Esophagus mucosa (tissue), 1 donor: ENCODE measurements at places on chromosomes 2 and 18. TPM values are rescaled to one million over a fixed set of nuclear protein-coding genes. Genes with fewer than 3 reads are reported as not detected.

PCBP1 gene
- 214 TPM for total RNA-seq

CGREF1 gene
- total RNA-seq: 0.96 TPM

VIL1 gene
- not detected for total RNA-seq

CD28 gene
- total RNA-seq: 0.28 TPM

MGAT5 gene
- 23.6 TPM for total RNA-seq

SGPP2 gene
- total RNA-seq: 57.1 TPM

C2orf80 gene
- total RNA-seq: not detected

CYP27C1 gene
- 1.8 TPM for total RNA-seq

DNA sequence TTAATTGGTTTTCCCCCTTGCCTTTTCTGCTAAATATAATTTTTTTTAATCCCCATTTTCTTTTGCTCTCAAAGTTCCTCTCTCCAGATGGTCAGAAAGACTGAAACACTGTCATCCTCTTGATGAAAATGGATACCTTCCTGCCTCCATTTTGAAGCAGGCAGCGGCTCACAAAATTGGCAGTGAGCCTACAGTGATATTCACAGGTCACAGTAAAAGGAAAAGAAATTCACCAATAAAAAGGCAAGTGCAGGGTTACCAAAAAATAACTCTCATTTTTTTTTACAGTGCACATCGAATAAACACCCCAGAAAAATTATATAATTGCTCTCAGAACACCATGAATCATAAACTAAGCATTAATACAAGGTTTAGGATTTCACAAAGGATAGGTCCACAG, 307.5 kb downstream of the TCF4 start:
- no peak for ATAC-seq

DNA sequence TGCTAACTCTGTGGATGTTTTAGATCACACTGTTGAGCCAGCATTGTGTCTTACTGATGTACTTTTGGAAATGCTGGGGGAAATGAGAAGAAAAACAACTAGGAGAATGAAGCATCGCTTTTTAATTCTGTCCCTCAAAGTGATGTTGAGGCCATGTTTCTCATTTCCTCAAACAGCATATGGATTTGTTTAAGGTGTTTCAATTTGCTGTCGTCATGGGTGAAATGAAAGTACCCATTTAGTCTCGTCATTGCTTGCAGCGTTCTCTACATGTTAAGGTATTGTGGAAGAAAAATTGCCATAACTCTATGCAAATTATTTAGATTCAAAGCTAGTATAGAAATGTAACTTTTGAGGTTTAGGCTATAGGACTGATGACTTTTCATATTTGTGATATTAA, 151.3 kb downstream of the KCTD1 start:
- ATAC-seq: no peak

DNA sequence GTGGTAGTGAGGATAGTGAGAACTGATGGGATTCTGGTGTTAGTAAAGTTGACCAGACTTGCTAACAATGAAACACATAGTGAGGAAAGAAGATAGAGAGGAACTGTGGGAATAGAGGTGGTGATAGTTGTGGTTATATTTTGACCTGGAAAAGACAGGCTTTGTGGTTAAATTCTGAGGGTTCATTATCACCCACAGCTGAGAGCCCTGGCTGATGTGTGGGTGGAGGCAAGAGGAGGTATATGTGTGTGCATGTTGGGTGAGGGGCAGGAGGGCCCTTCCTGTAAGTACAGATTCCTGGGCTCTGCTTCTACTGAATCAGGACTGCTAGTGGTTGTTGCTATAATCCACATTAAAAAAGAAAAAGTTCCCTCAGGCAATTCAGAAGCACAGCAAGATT, 26.2 kb upstream of the TMEM163 start:
- ATAC-seq: no peak

DNA sequence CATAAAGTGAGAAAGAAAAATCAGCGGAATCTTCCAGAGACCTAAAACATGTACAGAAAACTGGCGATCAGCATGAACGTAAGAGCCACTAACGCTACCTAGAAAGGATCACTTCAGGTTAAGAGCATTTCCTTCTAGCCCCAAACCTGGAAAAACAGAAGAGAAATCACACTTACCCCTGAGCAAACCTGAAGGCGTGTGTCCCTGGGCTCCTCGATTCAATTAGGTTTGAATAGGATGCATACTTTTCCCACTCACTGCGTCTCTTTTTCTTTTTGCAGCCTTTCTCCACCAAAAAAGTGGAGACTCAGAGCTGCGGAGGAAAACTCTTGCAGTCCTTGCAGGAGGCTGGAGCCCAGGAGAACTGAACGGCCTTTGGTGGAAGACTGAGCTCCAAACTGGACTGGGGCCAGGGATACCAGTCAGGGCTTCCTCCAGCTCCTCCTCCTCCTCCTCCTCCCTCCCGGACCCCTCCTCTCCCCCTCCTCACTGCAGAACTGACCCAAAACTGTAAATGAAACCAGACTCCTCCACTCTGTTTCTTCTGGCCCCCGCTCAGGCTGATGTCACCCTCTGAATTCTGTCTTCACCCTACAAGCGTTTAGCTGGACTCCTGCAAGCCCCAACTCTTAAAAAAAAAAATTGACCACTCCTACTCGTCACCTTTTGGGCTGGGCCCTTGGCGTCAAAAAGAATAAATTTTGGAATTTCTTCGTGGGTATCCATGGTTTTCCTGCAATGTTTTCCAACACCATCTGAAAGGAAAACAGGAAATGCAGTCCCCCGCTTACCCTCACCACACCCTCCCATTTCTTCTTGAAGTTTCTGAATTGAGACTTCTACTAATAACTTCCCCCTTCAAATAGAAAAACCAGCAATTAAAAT, at the start of gene COL6A3:
COL6A3 (minus strand) TSS at position 388 of the 885 bp plus-strand sequence. CDS start 17,347 bp downstream, outside the sequence.
- no peak for ATAC-seq

- ATAC-seq: no peak
Measured at GRCh38 chr18:8409151-8409550, 200.1 kb upstream of the RAB12 start.

GRCh38 chr2:36408198-36408703, 52.7 kb downstream of the CRIM1 start:
- peak; percentile 80 for ATAC-seq

DNA sequence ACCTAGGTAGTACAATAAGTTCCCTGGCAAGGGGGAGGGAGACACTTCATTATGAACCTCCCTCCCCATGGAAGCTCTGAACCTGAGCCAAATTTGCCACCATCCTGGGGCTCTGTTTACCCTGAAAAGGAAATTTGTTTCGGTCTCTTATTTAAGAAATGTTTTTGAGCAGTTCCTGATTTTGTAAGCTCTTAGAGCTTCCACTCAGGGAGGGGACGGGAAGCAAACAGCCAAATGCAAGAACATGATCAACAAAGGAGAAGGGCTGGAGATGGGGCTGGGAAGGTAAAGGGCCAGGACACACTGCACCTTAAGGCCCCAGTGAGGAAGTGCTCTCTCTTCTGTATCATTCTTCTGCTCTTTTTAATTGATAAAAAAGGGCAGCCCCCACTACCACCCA, 117.9 kb downstream of the NRP2 start:
- no peak for ATAC-seq

GRCh38 chr2:17506736-17507616, 11.3 kb downstream of the RAD51AP2 start:
- peak; percentile 50 for ATAC-seq

GRCh38 chr2:48148841-48149430, 242.6 kb upstream of the FBXO11 start:
- ATAC-seq: no peak

GRCh38 chr18:2958819-2959298, 54.1 kb downstream of the LPIN2 start:
- ATAC-seq: no peak

DNA sequence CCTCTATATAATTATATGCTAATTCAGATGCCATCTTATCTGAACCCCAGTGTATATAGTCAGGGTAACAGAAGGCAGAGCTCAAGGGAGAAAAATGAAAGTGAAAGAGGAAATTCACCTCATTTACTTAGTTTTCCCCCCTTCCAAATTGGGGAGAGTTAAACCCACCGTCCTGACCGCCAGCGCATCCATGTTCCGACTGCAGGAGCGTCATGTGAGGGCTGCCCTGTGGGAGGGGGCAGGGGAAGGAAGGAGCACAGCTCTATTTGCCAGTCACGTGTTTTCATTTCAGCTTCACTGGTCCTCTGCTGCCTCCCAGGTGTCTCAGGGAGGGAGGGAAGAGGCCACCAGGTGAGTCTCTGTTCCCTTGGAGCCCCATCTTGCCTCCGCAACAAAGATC, 13.2 kb downstream of the CNNM4 start:
- ATAC-seq: peak; percentile 12

DNA sequence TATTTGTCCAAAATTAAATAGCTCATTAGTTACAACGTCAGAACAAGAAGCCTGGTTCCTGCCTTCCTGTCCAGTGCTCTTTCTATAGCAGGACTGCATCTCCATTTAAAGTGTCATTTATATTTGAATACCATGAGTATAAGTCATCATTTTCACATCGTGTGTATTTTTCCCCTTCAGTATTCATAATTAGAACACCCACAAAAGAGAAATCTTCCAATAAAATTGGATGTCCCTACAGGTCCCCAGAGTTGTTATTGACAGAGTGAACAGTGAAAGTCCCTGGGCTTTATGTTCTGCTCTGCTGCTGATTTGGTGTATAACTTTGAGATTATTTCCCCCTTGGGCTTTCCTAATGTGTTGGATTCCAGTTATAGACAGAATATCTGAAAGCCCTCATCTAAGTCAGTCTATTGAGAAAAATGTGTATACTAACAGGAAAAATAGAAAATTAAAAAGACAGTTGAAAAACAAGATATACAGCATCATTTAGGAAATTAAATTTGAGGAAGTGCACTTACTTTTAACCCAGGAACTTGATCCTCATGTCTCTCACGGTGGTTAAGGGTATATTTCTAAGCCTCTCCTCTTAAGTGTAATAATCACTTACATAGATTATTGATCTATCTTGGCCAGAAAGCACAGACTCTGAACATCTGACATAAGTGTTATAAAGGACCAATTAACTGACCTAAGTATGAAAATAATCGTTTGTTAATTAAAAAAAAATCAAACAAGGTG, 15.2 kb upstream of the REV1 start:
- ATAC-seq: peak; percentile 34

DNA sequence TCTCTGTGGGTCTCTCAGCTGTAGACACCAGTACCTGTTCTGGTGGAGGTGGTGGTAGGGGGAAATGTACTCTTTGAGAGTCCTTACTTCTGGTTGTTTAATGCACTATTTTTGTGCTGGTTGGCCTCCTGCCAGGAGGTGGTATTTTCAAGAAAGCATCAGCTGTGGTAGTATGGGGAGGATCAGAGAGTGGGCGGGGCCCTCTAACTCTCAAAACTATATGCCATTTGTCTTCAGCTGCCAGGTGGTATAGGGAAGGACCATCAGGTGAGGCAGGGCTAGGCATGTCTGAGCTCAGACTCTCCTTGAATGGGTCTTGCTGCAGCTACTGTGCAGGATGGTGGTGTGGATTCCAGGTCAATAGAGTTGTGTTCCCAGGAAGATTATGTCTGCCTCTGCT, 1100.8 kb downstream of the CNTNAP5 start:
- ATAC-seq: no peak

DNA sequence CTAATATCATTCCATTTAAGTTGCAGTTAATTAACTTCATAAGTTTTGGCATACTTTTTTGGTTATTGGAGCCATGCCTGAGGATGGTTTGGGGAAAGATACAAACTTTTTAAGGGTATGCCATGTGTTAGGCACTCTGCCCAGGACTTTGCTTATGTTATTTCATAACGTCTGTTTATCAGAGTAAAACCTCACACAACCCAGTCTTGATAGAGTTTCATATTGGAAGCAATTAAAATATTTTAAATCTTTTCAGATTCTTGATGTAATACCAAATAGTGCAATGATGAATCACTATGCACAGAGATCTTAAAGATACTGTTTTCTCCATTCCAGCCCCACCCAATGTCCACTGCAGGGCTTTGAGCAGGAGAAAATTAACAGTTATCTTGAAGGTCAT, 529.1 kb upstream of the HNMT start:
- no peak for ATAC-seq

GRCh38 chr2:215722125-215722524, 286.3 kb upstream of the FN1 start:
- no peak for ATAC-seq

GRCh38 chr2:236834284-236834683, 251.4 kb upstream of the COPS8 start:
- no peak for ATAC-seq

- ATAC-seq: no peak
Measured at GRCh38 chr2:41836948-41837347, 210.9 kb upstream of the PKDCC start.

DNA sequence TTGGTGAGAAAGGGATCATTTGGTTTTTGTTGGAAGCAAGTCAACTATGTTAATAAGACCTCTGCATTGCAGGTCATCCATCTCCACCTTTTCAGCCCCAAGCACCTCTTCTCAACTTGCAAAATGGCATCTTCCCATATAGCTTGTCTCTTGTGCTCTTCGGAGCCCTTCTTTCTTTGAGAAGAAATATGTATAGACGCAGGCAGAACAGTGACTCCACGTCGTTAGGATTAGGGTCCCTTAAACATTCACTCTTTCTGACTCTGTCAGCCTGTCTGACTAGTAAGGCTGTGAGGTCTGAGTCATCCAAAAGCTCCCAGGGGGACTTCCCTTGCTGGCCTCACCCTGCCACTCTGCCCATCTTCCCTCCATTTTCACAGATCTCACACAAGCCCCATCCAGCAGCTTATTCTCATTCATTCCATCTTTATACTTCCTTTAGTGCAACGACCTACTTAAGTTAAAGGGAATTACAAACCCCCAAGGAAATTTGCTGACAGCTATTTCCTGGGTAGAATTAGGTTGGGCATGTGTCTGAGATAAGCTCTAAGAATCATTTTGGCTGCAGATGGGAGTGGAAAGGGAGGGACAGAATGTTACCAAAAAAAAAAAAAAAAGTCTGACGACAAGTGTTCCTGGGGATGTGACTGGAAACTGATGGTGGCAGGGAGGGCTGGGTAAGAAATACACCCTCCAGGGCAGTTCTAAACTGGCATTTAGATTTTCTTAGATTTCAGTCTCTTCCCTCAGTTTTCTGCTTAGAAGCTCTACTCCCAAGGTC, 37.7 kb upstream of the MEX3C start:
- peak; percentile 88 for ATAC-seq

- ATAC-seq: no peak
Measured at GRCh38 chr2:171008550-171009205, 79.6 kb downstream of the GORASP2 start.

- ATAC-seq: no peak
Measured at GRCh38 chr2:222706616-222707015, 35.2 kb downstream of the MOGAT1 start.

DNA sequence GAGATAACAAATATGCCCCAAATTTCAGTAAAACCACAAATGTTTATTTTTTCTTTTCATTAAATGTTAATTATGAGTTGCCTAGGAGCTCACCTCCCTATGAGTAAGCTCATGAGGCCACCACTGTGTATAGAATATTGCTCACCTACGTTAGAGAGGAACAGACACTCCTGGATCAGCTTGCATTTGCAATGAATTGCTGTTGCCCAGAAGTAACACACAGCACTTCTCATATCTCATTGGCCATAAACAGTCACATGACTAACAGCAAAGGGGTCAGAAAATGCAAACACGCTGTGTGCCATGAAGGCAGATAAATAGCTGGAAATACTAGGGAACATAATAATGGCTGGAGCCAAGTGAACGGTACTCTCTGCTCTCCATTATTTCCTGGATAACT, 89.0 kb upstream of the GALNT5 start:
- no peak for ATAC-seq
